ENCODE measurements at places on chromosomes 6 and 20. TPM values are rescaled to one million over a fixed set of nuclear protein-coding genes. Genes with fewer than 3 reads are reported as not detected.

DNA sequence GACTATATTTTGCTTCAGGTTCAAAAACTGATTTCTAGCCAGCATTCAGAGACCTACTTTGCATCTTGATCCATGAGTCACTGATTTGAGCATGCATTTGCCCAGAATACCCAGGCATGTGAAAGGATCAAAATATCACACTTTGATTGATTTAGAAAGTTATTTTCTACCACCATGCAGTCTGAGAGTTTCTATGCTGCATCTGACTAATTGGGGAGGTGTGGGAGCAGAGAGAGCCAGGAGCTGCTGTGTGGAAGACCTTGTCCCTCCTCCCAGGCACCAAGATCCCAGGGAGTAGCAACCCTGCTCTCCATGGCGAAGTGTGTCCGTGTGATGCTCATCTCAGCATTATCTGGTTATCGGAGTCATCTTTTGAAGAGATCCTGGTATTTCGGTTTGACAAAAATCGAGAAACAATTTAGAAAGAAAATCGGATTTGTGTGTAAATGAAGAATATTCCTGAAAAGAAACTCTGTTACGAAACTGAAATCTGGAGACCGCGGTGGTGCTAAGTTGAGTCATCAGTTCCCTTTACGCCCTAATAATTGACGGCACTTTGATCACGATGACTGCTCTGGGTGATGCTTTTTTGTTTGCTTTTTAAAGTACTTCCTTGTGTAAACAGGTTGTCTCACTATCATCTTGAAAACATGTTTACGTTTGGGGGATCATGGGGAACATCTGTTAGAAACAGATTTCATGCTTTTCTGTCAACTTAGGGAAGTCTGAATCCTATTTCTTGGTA is 193.4 kb downstream of the BACH2 start:
- no peaks in the 10 kb centered on the region for H3K36me3 ChIP-seq
- H3K27me3 ChIP-seq, result no peaks in the 10 kb centered on the region
- no peak for DNase-seq
- peaks cover 8% of the 10 kb centered on the region for H3K4me1 ChIP-seq
- no peak overlapping the region for H3K27ac ChIP-seq

GRCh38 chr20:58702859-58703648 is 10.5 kb downstream of the NPEPL1 start:
- no peaks in the 10 kb centered on the region for H3K27me3 ChIP-seq
- H3K36me3 ChIP-seq, result no peaks in the 10 kb centered on the region
- H3K4me1 ChIP-seq, result no peaks in the 10 kb centered on the region
- no peak overlapping the region for H3K4me3 ChIP-seq

CCM2L gene
- 1.2 TPM for total RNA-seq

DNA sequence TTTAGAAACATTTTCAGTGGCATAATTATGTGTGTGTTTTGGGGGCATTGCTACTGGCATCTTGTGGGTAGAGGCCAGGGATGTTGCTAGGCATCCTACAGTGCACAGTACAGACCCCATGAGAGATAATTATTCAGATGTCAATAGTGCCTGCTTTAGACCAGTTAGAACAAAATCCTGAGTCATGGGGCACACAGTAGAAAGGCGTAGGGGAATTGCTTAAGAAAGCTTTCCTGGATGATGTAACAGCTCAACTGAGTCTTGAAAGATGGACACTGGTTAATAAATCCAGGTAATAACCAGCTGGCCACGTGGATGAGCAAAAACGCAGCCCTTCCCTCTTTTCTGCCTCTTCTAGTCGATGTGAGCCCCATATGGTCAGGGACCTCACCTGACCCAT is 51.1 kb downstream of the KCNB1 start:
- H3K4me3 ChIP-seq, result no peak overlapping the region
- DNase-seq, result no peak
- H3K4me1 ChIP-seq, result no peaks in the 10 kb centered on the region
- no peaks in the 10 kb centered on the region for H3K36me3 ChIP-seq
- H3K27me3 ChIP-seq, result no peaks in the 10 kb centered on the region

PRDM13 gene
- not detected for total RNA-seq

DNA sequence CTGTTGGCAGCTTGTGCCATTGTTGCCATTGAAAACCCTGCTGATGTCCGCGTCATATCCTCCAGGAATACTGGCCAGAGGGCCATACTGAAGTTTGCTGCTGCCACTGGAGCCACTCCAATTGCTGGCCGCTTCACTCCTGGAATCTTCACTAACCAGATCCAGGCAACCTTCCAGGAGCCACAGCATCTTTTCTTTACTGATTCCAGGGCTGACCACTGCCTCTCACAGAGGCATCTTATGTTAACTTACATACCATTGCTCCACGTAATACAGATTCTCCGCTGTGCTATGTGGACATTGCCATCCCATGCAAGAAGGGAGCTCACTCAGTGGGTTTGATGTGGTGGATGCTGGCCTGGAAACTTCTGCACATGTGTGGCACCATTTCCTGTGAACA is 221.8 kb upstream of the FAM83B start:
- H3K27me3 ChIP-seq, result no peaks in the 10 kb centered on the region
- H3K36me3 ChIP-seq, result no peaks in the 10 kb centered on the region
- DNase-seq, result no peak
- H3K4me1 ChIP-seq, result no peaks in the 10 kb centered on the region

DNA sequence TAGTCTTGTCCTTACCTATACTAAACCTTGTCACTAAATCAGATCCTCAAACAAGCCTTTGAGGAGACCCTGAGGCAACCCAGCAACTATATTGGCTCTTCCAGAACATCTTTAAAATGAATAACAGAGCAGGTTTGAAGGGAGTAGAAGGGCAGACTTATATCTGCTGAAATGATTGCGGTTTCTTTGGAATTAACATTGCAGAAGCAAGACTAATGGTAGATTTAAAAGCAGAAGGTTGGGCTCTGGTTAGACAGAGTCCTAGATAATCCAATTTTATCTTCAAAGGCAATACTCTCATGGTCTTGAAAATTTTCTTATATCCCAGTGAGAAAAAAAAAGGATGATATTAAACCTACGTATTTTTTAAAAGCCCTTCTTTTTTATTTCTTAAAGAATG is 19.1 kb downstream of the FHL5 start:
- no peaks in the 10 kb centered on the region for H3K4me1 ChIP-seq
- DNase-seq, result no peak
- no peak overlapping the region for H3K4me3 ChIP-seq
- no peak overlapping the region for H3K27ac ChIP-seq
- H3K36me3 ChIP-seq, result no peaks in the 10 kb centered on the region

GRCh38 chr6:101666256-101666655 is 272.7 kb downstream of the GRIK2 start:
- no peaks in the 10 kb centered on the region for H3K27me3 ChIP-seq
- H3K36me3 ChIP-seq, result no peaks in the 10 kb centered on the region
- no peaks in the 10 kb centered on the region for H3K4me1 ChIP-seq
